Stimulated activated CD8-positive, alpha-beta memory T cell treated with anti-CD3 and anti-CD28 coated beads, Interleukin-4, amount 100 ng/mL, for 1 hour (primary cell): ENCODE measurements at places on chromosomes 7 and 10.

GRCh38 chr10:71263376-71263775, 51.0 kb downstream of the UNC5B start:
- DNase-seq: no peak

GRCh38 chr10:126247446-126247975, 140.8 kb downstream of the ADAM12 start:
- no peak for DNase-seq

- DNase-seq: no peak
Measured at GRCh38 chr10:43884501-43885105, 235.9 kb upstream of the ZNF32 start.

GRCh38 chr7:45890902-45891461, 2.7 kb downstream of the IGFBP1 start:
- no peak for DNase-seq

DNA sequence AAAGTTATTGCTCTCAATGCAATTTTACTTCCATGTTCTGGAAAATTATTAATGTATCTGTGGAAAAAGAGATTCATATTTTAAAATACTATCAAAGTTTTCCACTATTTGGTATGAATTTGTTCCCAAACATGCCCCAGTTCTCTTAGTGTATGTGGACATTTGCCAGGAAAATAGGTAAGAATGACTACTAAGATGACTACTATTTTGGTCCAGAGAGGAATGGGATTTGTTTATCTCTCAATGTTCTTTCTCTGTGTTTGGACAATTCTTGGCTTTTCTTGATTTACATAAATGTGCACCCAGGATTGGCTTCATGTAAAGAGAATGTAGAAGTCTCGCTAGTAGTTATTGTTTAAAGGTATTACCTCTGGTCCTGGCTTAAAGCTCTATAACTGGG, 60.3 kb upstream of the POT1 start:
- DNase-seq: no peak

- no peak for DNase-seq
Measured at GRCh38 chr10:132807621-132808049, 21.7 kb upstream of the NKX6-2 start.

DNA sequence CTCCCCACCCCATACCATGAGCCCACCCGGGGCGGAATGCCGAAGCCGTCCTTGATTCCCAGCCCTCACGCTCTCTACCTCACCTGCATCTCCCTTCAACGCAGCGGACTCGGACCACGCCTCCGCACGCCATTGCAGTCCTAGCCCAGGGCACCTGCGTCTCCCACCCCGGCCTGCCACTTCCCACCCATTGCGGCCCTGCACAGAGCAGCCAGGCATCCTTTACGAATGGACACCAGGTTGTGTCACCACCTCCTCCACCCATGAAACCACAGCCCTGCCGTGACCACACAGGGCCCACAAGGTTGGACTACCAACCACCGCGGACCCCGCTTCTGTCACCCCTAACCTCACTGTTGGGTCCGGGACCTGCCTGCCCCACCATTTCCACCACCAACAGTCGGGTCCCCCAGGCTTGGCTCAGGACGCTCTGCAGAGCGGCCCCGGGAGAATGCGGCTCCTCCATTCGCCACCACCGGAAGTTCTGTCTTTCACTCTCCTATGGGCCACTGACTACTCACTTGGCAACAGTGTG, 232.5 kb downstream of the MAD1L1 start:
- DNase-seq: no peak

- DNase-seq: no peak
Measured at GRCh38 chr10:117363028-117363427, 12.2 kb downstream of the PDZD8 start.

DNA sequence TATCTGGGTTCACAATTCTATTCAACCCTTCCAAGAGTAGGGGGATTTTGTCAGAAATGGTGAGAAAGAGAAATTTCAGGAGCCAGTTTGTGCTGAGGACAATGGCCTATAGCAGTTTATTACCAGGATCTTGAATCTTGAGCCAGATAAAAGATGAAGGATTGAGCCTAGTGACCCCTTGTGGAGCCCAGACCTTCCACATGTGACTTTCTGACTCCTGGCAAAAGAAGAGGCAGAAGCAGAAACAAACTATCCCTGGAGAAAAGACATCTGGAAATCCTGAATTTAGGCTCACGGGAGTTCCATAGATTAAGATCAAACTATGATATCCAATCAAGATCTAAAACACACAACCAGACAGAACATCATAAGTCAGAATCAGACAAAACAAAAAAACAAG, 60.9 kb upstream of the CHRM2 start:
- no peak for DNase-seq

GRCh38 chr7:138701537-138701923, 368 bp upstream of the SVOPL start:
- no peak for DNase-seq

DNA sequence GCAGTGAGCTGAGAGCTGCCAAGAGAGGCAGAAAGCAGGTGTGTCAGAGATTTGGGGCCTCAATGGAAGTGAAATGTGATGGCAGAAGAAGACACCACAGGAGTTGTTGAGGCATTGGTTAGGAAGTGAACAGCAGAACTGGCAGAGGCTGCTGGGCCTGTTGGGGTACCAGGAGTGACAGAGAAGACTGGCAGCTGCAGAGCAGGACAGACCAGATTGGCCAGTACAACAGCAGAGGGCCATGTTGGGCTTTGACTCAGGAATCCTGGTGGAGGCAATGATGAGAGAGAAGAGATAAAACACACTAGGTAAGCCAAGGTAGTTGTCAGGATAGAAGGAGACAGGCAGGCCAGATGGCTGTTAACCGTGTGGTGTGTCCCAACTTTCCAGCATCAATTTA, 19.9 kb upstream of the HERPUD2 start:
- DNase-seq: no peak

- no peak for DNase-seq
Measured at GRCh38 chr7:44063894-44064651, 1.3 kb downstream of the PGAM2 start.

GRCh38 chr10:132069122-132069848, 3.5 kb downstream of the JAKMIP3 start:
- no peak for DNase-seq

GRCh38 chr10:15652117-15652516, 67.6 kb downstream of the ITGA8 start:
- DNase-seq: no peak

DNA sequence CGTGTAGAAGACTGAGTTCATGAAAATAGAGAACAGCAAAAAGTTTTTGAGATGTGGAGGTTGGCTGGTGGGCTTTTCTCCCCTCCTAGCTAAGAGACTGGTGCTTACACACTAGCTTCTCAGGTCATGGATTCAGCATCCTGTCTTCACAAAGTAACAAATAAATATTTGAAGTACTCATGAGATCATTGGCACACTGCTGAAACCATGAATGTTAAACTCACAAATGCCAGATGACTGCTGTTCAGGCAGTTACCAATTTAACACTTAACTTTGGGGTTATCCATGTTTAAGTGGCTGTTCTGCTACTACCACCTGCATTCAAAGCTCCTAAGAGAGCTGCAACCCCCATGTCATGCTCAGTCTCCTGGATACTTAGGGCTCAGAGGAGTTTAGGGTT, 119.0 kb upstream of the BET1 start:
- no peak for DNase-seq

GRCh38 chr7:31146030-31146429, 93.9 kb downstream of the ADCYAP1R1 start:
- no peak for DNase-seq

- no peak for DNase-seq
Measured at GRCh38 chr10:4240608-4241197, 455.7 kb upstream of the KLF6 start.

GRCh38 chr7:137670222-137671064, 176.3 kb downstream of the DGKI start:
- DNase-seq: no peak

GRCh38 chr7:31648288-31648687, 38.7 kb upstream of the PPP1R17 start:
- DNase-seq: no peak

DNA sequence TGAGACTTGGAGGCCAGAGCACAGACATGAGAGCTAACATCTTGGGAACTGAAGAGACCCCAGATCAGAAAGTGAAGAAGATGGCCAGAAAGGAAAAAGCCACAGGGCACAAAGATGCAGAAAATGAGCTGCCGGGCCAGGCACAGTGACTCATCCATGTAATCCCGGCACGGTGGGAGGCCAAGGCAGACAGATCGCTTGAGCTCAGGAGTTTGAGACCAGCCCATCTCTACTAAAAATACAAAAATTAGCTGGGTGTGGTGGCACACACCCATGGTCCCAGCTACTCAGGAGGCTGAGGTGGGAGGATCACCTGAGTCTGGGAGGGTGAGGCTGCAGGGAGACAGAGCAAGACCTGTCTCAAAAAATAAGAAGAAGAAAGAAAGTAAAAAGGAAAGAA, 81.4 kb upstream of the MGMT start:
- DNase-seq: no peak

- DNase-seq: no peak
Measured at GRCh38 chr7:102875700-102876295, 37.0 kb upstream of the LRRC17 start.

GRCh38 chr7:49783446-49783845, 10.0 kb downstream of the VWC2 start:
- DNase-seq: no peak

- no peak for DNase-seq
Measured at GRCh38 chr10:69842020-69842419, 40.3 kb downstream of the COL13A1 start.
